ENCODE measurements at places on chromosomes 1 and 21. TPM values are rescaled to one million over a fixed set of nuclear protein-coding genes. Genes with fewer than 3 reads are reported as not detected.

Gene FAM76A
- total RNA-seq, result 20.0 TPM

DNA sequence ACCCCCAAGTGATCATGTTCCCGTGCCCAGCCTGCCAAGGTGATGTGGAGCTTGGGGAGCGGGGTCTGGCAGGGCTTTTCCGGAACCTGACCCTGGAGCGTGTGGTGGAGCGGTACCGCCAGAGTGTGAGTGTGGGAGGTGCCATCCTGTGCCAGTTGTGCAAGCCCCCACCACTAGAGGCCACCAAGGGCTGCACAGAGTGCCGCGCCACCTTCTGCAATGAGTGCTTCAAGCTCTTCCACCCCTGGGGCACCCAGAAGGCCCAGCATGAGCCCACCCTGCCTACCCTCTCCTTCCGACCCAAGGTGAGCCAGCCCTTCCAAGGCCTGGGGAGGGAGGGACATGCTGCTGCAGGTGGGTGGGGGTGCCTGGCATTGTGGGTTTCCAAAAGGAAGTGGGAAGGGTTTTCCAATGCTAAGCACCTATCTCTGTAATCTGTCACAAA lies 2.3 kb downstream of the TRIM46 start:
- DNase-seq, result no peak

DNA sequence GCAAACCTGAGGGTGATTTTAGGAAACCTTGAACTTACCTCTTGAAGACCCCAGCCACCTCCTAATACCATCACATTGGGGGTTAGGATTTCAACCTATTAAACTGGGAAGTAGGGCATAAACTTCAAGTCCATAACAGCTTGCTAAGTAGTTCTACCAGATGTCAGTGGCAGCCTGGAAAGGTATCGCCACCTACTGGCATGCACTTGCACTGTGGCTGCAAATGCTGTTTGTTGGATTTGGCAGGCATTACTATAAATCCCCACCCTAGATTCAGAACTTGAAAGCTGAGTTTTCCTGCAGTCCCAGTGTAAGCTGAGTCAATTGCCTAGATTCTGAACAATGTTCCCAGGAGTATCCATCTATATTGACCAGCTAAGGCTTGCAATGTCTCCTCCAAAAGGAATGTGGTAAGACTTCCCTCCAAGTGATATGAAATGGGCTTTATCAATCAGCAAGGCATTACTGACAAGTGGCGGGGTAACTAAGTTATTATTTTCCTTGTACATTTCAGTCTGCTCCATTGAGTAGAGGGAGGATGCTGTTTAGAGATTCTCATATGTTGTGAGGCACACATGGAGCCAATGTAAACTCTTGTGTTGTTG lies 474.5 kb downstream of the PTPRC start:
- DNase-seq, result peak; percentile 76

DNA sequence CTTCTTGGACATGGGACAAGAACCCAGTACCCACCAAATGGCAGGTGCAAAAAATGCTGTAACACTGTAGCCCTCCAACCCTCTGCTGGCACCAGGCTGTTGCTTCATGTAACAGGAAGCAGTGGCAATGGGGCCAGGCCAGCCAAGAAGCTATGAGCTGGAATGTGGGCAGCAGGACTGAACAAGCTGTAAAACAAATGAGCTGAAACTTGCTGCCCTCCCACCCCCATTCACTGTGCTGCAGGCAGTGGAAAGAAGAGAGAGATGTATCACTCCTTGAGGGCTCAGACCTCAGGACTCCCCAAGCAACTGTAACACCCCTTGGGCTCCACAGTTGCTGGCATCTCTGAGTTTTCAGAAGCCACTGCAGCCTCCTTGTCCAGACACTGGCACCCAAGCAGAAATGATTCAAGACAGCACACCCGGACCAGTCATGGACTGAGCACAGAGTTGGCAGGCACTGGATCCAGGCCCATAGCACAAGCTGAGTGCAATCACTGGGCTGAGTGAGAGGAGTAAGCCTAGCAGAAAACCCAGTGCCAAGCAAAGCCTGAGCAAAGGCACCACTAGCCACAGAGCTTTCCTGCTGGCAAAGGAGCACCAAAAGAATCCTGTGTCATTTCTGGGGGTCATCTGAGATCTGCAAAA lies 321.4 kb upstream of the CXADR start:
- no peak for DNase-seq

DNA sequence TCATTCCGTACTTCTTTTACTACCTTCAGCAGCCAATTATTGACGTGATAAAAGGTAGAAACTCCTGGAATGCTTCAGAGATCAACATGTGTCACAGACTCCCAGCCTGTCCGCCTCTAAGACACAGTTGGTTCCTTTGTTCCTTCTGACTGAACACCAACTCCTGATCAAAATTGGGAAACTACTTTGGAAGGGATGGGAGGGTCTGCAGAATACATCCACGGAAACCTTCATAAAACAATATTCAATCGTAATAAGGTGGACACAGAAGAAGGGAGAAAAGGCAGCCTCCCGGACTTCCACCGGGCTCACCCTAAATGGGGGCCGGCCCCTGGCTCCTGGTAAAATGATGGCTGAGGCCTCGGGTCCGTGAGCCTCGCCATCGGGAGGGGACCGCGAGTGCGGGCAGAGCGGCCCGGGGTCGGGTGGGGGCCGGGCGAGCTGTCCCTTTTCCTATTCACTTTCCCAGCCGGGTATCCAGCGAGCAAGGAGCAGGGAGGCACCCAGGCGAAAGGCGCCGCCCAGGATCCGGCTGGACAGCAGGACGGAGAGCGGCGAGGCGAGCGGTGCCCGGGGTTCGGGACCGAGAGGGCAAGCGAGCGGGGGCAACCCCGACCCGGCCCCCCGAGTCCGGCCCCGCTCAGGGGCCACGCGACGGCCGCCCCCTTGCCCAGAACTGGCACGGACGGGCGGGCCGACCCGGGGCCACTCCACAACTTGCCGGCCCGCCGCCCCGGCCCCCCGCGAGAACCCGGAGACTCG lies 805 bp downstream of the NRIP1 start:
- peak; percentile 44 for DNase-seq
